ENCODE measurements at places on chromosomes 12 and 14.

DNA sequence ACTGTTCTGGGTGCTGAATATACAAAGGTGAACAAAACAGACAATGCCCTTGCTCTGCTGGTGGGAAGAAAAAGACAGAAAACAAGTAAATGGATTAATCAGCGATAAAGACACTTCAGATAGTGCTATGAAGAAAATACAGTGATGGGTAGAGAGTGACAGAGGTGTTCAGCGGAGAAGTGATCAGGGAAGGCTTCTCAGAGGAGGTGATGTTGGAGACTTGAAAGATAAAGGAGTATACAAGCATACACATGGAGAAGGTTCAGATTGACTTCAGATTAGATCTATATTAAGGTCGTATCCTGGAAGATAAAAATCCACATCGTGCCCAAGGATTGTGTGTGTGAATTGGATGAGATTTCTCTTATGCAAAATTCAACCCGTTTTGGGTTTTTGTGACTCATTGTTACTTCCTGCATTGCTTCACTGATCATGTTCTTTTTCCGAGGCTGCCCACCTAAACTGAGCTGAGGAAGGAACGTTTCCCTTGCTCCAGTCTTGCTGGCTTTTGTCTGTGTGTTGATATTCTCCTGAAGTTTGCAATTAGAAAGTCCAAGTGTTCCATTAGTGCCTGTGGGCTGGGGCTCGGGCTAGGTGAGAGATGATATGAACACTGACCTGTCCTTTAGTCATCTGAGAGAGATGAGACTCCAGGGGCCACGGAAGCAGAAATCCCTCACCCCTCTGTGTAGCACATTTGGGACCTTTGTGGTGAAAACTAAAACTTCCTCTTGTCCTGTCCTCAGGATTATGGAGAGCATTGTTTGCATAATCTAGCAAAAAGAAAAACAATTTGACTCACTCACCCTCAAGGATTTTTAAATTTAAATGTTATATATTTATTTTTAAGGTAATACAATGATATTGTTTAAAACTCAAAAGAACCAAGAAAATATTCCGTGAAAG, 27.6 kb downstream of the PLXNC1 start:
- no peak for DNase-seq

- no peak for DNase-seq
Measured at GRCh38 chr14:100566119-100566518, 21.1 kb downstream of the BEGAIN start.

DNA sequence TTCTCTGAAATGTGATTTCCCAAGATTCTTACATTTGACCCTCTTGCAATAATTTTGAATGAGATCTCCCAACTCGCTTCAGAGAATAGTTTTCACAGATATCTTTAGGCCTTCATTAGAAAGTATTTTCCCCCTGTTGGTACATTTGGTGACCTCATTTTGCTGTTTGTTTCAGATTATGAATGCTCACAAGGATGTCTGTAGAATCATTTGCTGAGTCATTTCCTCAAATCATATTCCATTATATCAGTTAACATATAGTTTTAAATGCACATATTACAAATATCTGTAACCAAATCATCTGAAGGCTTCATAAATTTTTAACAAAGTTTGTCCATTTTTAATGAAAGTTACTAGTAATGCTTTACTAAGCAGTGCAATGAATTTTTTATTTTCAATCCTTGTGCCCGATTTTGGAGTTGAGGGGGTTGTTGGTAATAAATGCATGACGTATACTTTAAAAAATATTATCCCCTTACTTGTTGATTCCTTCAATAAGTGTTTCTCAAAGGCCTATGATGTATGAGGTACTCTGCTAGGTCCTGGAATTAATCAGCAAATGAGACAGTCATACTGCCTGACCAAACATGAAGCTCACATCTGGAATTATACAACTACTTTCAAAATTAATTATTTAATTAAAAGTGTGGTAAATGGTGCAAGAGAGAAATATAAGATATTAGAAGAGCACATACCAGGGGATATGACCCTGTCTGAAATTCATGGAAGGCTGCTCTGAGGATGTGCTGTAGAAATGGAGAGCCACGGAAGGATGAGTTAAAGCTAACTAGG, 126.9 kb upstream of the RAP1B start:
- no peak for DNase-seq

GRCh38 chr12:106760184-106760531, 14.3 kb upstream of the RIC8B start:
- DNase-seq, result no peak

DNA sequence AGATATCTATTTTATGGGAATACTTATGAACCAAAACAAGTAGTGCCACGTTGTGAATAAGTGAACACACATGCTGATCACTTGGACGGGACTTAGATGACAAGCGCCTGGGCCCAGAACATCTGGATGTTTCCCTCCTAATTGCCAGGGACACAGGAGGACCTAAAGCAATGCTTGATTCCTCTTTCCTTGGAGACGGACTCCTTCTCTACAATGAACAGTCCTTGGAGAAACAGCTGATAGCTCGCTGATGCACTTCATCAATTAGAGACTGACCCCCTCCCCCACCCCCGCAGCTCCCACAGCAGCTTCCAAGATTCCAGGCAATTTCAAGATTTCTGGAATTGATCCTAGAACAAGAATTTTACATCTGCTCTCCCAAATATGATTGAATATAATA, 86.4 kb downstream of the ST8SIA1 start:
- DNase-seq, result no peak

GRCh38 chr14:31362746-31363145, 57.6 kb downstream of the HEATR5A start:
- DNase-seq, result peak; percentile 19

GRCh38 chr14:68633131-68633991, 159.5 kb downstream of the ZFP36L1 start:
- no peak for DNase-seq

DNA sequence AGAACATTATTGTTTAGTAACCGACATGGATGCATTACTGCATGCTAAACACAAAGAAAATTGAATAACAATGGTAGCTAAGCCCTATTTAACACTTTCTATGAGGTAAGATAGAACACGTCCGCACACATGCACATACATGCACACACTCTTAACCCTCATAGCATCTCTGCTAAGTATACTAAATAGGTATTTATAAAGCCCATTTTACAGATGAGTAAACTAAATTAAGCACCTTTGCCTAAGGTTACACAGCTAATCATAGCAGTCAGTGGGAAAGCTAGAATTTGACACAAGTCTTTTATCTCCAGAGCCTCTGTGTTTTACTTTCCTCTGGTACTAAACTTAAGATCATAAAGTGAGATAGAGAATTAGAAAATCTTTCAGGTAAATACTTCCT, 435.0 kb downstream of the EGLN3 start:
- DNase-seq, result no peak

DNA sequence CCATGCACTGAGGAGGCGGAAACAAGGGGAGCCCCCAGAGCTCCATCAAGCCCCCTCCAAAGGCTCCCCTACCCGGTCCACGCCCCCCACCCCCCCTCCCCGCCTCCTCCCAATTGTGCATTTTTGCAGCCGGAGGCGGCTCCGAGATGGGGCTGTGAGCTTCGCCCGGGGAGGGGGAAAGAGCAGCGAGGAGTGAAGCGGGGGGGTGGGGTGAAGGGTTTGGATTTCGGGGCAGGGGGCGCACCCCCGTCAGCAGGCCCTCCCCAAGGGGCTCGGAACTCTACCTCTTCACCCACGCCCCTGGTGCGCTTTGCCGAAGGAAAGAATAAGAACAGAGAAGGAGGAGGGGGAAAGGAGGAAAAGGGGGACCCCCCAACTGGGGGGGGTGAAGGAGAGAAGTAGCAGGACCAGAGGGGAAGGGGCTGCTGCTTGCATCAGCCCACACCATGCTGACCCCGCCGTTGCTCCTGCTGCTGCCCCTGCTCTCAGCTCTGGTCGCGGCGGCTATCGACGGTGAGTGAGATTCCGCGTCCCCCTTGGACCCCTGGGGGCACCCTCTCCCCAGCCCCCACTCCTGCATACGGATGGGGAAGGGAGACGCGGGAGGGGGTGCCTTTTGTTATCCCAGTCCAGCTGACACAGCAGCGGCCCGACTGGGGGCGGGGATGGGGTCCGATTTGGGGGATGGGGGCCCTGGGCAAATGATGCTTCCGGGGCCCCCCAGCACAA, 400 bp downstream of the LRP1 start:
- DNase-seq, result no peak

DNA sequence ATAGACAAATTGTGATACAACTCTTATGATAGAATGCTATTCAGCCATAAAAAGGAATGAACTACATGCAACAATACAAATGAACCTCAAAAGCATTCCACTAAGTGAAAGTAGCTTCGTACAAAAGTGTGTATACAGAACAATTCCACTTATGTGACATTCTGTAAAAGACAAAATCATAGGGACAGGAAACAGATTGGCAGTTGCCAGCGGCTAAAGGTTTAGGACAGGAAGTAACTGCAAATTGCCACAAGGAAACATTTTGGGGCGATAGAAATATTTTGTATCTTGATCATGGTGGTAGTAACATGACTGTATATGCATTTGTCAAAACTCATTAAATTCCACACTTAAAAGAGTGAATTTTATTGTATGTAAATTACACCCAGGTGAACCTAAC, 113.4 kb downstream of the CAPZA3 start:
- DNase-seq, result no peak

DNA sequence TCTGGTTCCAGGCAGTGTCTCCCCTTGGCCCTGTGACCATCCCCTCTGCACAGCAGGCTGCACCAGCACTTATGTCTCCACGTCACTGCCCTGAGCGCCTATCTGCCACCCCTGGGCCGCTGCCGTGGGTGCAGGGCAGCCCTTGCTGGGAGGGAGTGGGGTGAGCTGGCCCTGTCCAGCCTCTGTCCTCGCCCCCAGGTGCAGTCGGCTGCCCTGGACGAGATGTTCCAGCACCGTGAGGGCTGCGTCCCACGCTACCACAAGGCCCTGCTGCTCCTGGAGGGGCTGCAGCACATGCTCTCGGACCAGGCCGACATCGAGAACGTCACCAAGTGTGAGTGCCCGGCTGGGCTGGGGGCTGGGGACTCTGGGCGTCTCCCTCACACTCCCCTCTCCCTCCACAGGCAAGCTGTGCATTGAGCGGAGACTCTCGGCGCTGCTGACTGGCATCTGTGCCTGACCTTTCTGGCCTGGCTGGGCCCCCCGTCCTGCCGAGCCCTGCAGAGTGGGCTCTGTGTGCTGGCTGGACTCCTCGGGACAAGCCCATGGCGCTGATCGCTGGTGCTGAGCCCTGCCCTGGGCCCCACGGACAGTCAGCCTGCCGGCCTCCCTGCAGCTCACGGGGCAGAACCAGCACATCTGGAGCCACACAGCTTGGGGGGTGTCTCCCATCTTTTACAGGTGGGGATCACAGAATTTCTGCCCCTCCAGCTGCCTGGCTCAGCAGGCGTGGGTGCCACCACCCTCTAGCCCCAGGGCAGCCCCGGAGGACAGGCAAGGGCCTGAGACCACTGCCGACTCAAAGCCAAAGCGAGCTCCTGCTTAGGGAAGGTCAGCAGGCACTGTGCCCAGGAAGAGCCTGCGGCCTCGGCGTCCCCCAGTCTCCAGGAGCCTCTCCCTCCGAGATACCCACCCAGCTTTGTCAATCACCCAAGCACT, 7.9 kb upstream of the PUS1 start:
- no peak for DNase-seq

- no peak for DNase-seq
Measured at GRCh38 chr14:82786483-82786880, 1252.8 kb upstream of the SEL1L start.
